ENCODE measurements at places on chromosomes 12 and 14. TPM values are rescaled to one million over a fixed set of nuclear protein-coding genes. Genes with fewer than 3 reads are reported as not detected.
A peak's percentile ranks its signal among the peaks of the same experiment; 100 is the strongest.

The TCL1B gene
- not detected for total RNA-seq

The BMAL2 gene
- 9.4 TPM for total RNA-seq

The KRT79 gene
- total RNA-seq, result 48.8 TPM

The KLRC4 gene
- not detected for total RNA-seq

The LMO3 gene
- 1.4 TPM for total RNA-seq

The OR4Q3 gene
- not detected for total RNA-seq

The HNF1A gene
- total RNA-seq, result not detected

The PDE3A gene
- total RNA-seq, result 3.4 TPM

The CYP46A1 gene
- total RNA-seq, result not detected

The LIN7A gene
- 0.30 TPM for total RNA-seq

The PRB2 gene
- not detected for total RNA-seq

DNA sequence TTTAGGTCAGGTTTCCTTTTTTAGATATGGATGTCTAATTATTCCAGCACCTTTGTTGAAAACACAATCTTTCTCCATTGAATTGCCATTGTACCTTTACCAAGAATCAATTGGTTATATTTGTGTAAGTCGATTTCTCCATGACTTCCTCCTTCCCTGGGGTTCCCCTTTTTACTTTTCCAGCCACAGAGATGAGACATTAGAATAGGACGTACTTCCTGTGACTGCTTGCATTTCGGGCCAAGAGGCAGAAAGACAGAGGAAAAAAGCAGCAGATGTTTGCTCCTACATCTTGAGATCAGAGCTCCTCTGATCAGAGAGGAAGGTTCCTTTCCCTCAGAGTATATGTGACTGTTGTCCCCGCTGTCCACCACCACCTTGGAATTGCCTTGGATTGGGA lies 453.7 kb upstream of the RGS6 start:
- DNase-seq, result no peak

GRCh38 chr14:92568621-92569479 lies 55.3 kb downstream of the RIN3 start:
- DNase-seq, result no peak

GRCh38 chr12:104353012-104353981 lies 49.8 kb downstream of the EID3 start:
- no peak for DNase-seq

GRCh38 chr14:21672116-21672515 lies 1.5 kb downstream of the OR4E1 start:
- DNase-seq, result no peak

GRCh38 chr12:71469258-71469750 lies 29.7 kb downstream of the LGR5 start:
- DNase-seq, result no peak

DNA sequence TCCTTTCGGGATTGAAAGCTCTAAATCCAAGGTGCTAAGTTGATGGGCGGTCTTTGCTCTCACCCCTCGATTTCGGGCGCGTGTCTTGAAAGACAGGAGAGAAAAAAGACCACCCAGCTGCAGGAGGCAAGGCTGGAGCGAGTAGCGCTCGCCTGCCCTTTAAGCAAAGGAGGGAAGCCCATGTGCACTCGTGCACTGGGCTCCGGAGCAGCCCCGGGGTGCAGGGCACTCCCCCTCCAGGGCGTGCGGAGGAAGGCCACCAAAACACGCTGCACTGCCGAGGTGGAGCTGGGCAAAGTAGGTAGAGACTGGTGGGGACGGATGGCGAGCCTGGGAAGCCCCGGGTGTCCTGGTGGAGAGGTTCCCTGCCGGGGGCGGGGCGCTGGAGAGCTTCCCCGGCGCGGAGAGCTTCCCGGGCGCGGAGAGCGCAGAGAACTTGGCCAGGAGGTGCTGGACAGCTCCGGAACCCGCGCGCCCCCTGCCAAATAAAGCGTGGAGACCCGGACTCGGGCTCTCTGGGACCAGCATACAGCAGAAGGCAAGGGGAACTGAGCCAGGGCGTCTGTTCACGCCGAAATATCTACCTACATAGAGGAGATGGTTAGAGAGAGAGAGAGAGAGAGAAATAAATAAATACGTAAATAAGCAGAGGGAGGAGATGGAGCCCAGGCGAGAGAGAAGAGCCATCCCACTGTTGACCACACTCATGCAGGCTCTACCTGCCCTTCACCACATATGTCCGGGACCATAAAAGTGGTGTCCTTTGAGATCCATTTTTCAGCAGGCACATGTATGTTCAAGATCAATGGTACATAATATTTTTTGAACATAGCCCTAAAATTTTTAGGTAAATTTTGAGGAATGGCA lies 662 bp upstream of the NELL2 start:
- no peak for DNase-seq

- no peak for DNase-seq
Observed at GRCh38 chr12:88538250-88538649, 42.0 kb downstream of the KITLG start.

DNA sequence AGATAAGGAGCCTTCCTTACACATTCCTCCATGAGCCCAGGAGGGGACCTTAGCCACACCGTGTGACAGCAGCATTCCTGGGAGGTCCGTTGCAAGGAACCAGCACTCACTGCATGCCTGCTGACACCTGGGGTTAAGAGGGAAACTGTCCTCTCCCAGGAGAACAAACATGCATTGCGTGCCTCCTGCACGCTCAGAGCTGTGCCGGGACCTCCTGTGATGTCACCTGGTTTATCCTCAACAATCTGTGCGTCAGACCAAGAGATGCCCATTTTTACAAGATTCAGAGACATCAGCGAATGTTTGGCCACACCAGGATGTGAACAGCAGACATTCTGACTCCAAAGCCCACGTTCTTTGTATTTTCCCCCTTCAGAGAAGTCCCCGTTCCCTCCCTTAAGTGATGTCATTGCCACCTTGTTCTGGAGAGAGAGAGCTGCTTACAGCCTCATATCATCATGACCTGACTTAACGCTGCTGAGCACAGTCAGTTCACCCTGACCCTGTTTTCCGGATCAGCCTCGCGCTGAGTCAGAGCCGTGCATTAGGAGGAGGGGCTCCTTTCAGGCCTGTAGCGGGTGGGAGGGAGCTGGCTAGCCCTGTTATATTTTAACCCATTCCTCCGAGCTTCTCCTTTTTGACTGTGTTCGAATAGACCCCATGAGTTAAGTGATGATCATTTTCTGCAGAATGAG lies 36.2 kb downstream of the TMEM120B start:
- DNase-seq, result no peak

- no peak for DNase-seq
Observed at GRCh38 chr12:115140981-115141655, 457.1 kb upstream of the TBX3 start.

GRCh38 chr12:85448548-85449139 lies 168.6 kb downstream of the ALX1 start:
- no peak for DNase-seq

DNA sequence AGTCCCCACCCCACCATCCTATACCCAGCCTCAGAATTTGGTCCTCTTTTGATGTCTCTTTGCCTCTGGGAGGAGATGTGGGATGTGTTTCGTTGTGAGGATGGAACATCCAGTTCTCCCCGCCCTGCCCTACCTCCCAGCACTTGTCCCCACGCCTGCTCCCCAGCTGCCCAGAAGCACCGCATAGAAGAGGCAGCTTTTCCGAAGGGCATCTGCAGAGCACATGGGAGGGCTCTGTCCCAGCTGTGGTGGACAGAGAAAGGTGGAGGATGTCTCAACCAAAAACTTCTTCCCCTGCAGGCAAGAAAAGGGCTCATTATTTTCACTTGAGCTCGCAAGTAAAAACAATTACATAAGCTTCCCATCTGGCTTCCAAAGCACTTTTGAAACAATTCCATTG lies 302.6 kb downstream of the PCNX1 start:
- DNase-seq, result no peak

DNA sequence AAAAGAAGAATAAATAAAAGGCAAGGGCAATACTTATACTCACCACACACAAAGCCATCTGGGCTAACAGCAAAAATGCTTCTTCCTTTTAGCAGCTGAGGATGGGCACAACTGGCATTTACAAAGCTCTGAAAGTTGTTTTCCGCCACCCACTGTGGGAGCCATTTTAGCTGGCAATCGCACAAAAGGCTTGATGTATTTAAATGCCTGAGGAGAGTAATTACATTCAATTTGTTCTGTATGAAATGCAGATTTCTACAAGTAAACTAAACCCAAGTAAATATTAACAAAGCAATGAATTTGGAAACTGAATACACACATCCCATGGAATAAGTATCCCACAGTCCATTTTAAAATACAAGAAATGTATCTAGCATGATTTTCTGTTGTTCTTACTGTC lies 37.5 kb downstream of the LRIG3 start:
- DNase-seq, result no peak

DNA sequence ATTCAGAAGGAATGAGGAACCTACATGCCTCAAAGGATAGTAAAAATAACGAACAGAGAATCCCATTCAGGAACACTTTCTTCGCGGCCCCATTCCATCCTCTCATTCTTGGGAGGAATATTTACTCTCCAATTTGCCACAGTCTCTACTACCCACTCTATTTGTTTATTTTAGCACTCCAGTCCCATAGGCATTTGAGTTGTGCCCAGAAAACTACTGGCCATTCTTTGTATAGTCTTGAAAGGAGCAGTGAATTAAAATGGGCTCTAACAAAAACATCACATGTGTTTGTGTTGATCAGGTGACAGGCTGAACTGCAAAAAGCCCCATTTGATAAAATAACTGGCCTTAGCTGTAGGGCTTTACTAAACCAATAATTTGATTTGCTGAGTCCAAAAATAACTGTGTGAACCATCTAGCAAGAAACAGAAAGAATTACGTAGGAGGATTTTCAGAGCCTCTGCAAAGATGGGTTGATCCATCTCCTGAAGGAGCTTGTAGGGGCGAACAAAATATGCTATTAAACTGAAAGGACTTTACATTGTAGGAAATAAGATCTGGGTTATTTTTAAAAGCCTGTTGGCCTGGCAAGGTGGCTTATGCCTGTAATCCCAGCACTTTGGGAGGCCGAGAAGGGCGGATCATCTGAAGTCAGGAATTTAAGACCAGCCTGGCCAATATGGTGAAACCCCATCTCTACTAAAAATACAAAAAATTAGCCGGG lies 142.3 kb upstream of the CPNE8 start:
- no peak for DNase-seq

DNA sequence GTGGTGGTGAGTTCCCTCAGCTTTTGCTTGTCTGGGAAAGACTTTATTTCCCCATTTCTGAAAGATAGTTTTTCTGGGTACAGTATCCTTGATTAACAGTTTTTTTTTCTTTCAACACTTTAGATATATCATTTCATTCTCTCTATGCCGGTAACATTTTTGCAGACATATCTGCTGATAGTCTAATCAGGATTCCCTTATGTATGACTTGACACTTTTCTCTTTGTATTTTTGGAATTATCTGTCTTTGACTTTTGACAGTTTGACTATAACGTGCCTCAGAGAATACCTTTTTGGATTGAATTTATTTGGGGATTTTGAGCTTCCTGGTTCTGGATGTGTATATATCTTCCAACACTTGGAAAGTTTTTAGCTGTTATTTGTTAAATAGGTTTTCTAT lies 234.8 kb upstream of the PRICKLE1 start:
- DNase-seq, result no peak

DNA sequence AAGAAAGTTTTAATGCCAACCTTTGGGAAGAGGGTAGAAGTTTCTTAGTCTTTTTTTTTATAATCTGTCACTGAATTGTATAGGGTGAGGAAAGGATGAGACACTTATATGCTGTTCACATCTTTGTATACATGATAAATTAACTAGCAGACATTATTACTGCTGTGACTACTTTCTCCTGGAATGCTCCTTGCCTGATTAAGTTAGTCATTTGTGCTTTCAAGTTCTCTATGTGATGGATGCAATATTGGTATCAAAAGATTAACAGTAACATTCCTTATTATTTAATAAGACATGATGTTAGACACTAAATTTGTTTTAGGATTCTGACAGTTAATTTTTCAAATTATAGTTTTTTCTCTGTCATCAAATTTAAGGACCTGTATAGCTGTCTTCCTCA lies 223.4 kb upstream of the GARIN2 start:
- DNase-seq, result no peak

GRCh38 chr12:92971859-92972524 lies 42.9 kb upstream of the EEA1 start:
- no peak for DNase-seq

DNA sequence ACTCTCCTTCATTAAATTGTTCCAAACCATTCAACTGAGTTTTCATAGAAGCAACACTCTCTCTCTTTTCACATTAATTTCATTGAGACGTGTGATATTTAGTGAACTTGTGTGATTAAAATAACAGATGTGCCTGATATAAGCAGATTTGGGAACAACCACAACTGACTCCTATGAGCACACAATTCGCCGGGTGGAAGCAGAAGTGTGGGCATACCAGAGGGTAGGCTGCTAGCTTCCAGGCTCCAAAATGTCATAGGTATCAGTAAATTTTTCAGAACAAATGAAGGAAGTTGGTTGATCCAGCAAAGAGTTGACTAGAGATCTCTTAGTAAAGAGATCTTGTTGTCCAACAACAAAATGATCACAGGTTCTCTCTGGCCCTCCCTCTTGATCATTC lies 429.7 kb downstream of the DPF3 start:
- DNase-seq, result no peak

DNA sequence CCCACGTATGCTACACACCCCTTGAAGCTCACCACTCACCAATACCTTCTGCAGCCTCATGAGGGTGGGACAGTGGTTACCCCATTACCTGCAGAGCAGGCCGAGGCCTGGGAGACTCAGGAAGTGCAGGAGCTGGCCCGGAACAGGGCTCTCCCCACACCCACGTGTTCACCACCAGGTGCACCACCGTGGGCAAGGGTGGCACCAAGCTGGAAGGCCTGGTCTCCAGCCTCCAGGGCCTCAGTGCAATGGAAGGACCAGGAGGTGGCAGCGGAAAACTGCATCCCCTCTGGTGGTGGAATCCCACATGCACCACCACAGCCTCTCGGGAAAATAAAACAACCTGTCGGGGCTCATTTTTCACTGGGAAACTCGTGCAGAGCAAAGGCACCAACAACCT lies 36.4 kb downstream of the ITPK1 start:
- no peak for DNase-seq

- no peak for DNase-seq
Observed at GRCh38 chr12:46233423-46233822, 35.4 kb downstream of the SLC38A1 start.

DNA sequence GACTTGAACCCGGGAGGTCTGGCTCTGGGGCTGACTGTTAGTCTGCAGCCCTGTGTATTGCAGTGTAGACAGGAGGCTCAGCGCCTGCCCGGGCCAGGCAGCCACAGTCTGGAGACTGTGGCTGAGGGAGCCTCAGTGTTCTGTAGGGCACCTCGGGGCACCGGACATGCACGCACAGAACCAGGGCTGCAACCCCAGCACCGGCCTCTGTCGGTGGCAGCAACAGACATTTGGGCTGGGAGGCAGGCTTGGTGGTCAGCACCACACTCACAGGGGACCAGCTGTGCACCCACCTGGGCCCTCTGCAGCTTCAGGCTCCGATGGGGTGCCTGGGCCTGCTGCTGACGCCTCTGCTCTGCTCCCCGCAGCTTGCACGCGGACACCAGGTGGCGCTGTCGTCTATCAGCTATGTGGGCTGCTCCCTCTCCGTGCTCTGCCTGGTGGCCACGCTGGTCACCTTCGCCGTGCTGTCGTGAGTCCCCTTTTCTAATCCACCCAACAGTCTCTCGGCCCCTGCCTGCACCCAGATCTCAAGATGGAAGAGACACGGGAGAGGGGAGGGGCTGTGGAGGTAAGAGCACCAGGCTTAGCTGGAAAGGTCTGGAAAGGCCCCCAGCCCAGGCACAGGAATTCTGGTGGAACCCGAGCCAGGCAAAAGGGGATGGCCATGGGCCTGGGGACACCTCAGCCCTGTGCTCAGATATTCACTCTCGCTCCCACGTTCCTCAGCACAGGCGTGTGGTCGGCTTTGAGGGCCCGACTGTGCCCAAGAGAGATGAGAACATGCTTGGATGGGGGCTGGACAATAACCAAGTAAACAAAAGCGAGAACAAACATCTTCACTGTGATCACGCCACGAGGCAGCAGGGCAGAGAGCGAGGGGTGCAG lies 151.0 kb downstream of the ADGRD1 start:
- DNase-seq, result peak; percentile 92

Data from suprapubic skin (tissue), 4 donors.